ENCODE measurements at places on chromosomes 2 and 18.

GRCh38 chr2:27572439-27572838 lies 10.4 kb upstream of the ZNF512 start:
- no peak for DNase-seq

GRCh38 chr2:204255071-204255470 lies 290.2 kb upstream of the PARD3B start:
- no peak for DNase-seq

DNA sequence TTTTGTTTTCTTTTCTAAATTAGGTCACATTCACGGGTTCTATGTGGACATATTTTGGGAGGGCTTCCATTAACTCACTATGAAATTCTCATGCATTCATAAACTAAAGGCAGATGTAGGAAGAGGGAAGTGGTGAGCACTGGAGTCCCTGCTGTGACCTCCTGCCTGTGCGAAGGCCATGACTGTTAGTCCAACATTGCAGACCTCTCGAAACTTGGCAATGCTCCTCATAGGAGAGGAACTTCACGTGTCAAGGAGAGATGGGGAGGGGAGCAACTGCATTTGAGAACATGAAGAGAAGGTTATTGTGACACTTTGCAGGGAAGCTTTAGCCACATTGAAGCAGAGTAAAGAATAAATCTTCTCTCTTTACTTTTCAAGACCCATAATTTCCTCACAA lies 126.4 kb upstream of the HNMT start:
- no peak for DNase-seq

GRCh38 chr2:15112216-15112615 lies 448.9 kb downstream of the NBAS start:
- DNase-seq, result no peak

GRCh38 chr2:128473175-128474035 lies 154.7 kb upstream of the HS6ST1 start:
- DNase-seq, result peak; percentile 2

- DNase-seq, result no peak
Measured at GRCh38 chr18:62522178-62522503, 684 bp upstream of the ZCCHC2 start.

GRCh38 chr2:103664690-103665089 lies 902.9 kb downstream of the TMEM182 start:
- no peak for DNase-seq

DNA sequence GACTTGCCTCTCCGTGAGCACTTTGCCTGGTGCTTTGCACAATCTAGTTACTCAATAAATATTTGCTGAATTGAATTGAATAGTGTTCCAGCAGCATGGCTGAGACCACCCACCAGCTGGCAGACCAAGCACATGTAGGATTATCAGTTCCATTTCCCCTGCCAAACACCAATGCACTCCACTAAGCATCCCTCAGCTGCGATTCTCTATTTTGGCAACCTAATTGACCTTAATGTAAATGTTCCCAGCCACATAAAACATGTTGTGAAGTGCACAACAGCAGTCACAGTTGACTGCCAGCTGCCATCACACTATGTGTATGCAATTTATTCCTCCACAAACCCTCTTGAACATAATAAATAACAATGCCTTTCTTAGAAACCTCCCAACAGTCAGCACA lies 1879.4 kb upstream of the PIK3C3 start:
- no peak for DNase-seq

DNA sequence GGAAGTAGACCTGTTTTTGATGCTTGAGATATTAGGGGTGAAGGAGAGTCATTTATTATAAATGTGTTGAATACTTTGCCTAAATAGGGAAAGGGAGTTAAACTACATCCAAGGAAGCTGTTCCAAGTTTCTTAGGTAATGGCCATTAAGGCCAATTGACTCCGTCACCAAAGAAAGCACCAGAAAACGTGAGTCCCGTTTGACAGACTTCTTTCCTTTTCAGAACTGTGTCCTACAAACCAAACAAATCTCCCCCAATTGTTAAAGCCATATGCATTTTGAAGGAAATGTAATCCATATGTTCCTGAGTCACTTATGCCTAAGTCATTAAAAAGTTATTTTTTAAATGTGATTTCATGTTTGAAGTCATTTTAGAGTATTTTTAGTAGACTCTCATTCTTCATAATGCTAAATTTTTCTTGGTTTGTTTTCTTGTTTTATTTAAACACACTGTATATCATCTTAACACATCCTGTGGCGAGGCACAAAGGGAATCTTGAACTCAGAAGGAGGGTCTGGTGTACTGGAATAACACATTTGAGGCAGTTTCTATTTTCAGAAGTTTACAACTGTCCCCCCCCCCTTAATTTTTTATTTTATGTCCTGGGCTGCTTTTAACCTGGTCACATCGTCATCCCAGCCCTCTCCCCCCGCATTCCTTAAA lies 133.7 kb downstream of the RHBDD1 start:
- no peak for DNase-seq

GRCh38 chr2:102801098-102801718 lies 39.4 kb downstream of the TMEM182 start:
- no peak for DNase-seq

- DNase-seq, result no peak
Measured at GRCh38 chr2:146912536-146912935, 932.3 kb upstream of the ACVR2A start.
